ENCODE measurements at places on chromosomes 11 and 22.

- DNase-seq: no peak
Observed at GRCh38 chr11:127268932-127269331, 268.4 kb upstream of the KIRREL3 start.

DNA sequence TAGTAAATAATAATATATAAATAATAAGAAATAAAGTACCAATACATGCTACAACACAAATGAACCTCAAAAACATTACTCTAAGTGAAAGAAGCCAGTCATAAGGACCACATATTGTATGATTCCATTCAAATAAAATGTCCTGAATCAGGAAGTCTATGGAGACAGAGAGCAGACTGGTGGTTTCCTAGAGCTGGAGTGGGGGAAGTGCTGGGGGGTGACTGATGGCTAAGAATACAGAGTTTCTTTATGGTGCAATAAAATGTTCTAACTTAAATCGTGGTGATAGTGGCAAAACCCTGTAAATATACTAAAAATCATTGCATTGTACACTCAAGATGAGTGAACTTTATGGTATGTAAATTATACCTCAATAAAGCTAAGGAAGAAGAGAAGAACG lies 376.5 kb downstream of the BUD13 start:
- no peak for DNase-seq

DNA sequence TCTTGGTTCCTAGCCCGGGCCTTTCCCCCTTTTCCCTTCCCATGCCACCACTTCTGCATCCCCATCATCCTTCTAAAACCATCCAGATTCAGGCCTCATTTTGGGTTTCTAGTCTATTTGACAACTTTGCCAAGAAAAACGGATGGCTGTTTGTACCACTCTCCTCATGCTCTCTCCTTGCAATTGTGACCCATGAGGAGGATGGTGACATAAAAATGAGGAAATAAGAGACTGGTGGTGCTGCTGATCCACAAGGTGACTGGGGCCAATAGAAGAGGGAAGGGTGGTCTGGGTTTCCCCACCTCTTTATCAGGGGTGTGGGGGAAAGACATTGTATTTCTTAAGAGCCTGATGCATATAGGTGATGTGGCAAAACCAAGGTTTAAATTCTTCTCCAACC lies 1.0 kb downstream of the MS4A4A start:
- DNase-seq: no peak

GRCh38 chr22:24148266-24149197 lies 32.8 kb upstream of the SUSD2 start:
- DNase-seq: peak; percentile 37

DNA sequence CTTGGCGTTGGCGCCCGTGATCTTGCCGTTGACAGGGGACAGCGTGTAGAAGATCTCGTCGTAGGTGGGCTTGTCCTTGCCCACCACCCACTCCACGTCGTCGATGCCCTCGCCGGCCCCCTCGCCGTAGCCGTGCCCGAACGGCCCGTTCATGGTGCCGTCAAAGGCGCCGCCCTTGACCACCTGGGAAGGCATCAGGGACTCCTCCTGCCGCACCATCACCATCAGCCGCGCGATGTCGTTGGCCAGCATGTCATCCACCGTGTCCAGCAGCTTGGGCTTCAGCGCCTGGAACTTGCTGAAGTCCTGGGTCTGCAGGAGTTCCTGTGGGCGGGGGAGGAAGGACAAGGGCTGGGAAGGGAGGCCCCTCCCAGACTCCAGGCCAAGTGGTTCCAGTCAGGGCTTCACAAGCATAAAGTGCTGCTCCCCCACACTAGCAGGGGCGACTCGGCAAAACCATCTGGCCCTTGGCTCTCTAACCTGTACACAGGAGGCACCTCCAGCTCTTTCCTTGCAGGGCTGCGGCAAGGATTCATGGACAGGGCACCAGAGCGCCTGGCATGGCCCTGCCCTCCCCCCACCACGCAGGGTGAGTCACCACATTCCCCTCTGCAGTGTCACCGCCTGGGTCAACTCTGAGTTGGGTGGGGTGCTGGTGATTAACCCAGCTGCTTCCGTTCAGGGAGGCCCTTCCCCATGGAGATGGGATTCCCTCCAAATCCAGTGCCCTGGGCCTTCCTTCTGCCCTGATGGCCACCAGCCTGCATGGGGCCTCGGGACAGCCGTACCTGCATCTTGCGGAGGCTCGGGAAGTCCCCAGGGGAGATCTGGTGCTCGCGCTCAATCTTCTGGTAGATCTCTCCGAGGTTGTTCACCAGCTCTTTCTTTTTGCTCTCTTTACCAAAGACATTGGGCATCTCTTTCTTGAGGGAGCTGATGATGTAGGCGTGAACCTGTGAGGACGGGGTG lies 10.4 kb upstream of the CDC42BPG start:
- DNase-seq: peak; percentile 89

DNA sequence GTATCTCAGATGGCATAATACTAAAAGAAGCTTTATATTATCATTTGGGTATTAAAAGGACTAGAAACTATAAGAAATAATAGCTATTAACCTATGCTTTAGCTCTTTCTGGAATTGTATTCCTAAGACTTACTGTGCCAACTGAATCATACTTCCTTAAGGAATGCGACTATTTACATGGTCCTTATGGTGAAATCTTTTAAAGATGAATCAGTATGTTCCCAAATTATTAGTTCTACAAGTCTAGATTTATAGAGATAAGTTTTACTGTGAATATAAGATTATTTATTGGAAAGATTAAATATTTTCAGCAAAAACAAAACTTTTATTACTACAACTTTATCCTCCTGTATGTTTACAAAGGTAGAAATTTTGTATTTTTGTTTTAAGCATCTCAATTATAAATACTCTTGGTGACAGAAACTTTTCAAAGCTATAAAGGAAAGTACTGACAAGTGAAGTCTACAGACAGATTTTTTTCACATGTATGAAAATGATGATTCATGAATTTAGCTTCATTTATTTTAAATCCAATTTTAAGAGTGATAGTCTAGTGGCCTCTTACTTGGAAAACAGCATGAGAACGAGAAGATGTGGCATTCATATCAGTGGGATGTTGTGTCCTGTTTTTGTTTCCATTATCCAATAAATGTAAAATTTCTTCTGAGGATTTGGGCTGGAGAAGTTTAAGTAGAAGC lies 17.8 kb downstream of the KIF18A start:
- DNase-seq: no peak

DNA sequence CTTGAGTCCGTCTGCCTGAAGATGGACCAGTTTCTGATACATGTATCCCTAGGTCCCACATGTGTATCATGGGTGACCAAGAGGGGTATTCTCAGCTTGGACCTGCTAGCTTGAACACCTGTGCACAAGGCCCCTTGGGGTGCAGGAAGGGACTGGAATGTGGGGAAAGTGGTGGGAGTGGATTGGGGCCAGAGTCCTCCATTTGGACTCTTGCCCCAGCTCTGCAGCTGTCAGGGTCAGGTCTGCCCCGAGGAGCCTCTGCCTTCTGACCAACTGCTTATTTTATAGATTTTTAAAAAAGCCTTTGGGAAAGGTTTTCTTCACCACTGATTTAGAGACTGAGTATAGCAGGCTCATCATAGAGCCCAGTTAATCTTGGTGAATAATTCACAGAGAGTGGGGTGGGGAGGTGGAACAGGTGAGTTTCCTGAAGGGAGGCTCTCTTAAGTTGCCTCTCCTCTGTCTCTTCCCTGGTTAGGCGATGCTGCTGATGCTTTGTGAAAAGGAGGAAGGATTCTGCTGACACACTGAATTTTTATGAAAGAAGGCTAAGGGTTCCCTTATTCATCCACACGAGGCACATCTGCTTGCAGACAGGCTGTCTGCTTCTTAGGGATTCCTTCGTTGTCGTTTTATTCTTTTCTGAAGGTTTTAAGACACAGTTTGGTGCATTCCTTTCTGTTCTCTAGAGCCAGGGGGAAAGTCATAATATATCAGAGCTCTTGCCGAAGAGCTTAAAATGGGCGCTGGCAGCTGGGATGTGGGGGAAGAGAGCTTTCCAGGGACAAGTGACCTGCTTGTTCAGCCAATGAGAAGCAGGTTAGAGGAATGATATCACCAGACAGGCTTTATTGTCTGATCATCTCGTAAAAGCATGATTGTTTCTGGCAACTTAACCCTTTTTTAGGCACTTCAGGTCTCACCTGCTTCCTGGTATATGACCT lies 19.9 kb downstream of the TRIM44 start:
- no peak for DNase-seq

DNA sequence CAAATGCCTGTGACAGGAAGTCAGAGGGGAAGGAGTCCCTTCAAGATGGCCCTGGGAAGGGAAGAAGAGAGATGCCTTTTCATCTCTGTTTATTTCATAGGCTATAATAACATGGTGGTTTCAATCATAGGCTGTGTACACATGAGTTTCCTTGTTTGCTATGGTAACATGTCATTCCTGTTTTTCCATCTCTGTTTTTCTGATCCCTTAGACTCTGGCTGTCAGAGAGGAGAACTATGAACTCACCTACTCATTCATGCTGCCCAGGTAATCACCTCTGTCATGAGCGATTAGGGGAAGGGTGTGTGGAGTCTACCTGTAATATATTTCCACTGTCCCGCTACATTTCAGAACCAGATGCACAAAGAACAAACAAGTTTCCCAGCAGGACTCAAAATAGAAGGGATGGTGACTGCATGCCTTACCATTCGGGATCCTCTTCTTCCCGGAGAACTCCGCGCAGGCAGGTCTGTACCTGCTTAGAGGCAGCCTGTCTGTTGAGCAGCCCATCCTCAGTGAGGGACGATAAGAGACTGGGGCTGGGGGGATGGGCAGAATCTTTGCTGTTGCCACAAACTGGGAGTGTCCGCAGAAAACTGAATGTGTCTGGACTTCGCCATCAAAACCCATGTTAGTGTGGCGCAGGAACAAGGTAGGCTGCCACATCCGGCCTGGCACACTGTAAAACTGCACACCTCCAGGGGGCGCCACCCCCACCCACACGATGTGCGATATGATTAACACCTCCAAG lies 7.1 kb upstream of the PEX26 start:
- DNase-seq: no peak

DNA sequence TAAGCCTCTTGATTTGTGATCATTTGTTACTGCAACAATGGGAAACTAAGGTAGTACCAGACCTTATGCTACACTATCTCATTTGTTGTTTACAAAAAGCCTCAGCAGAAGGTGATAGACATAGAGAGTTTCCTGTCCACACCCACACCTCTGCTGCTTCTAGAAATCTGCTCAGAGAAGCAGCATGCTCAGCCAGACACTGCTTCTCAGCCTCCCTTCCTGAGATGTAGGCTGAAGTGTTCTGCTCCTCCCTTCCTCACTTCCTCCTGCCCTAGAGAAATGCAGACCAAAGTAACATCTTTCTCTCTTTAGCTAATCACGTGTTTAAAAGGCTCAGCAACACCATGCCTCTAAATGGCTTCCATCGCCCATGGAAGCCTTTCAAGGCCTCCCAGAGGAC lies 88.4 kb downstream of the SLC1A2 start:
- no peak for DNase-seq

DNA sequence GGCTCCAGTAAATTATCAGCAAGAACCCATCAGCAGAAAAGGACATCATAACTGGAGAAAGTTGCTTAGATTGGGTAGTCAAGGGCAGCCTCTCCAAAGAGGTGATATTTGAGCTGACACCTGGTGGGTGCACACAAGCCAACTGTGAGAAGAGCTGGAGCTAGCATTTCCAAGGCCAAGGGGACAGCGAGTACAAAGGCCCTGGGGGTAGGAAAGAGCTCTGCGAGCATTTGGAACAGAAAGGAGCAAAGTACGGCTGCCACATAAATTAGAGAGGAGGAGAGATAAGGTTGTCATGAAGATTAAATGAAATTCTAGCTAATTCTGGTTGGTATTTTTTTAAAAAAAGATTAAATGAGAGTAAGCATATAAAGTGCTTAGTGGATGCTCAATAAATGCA lies 21.7 kb upstream of the SMCO4 start:
- DNase-seq: no peak

GRCh38 chr11:66464916-66465315 lies 1.8 kb upstream of the PELI3 start:
- DNase-seq: no peak

DNA sequence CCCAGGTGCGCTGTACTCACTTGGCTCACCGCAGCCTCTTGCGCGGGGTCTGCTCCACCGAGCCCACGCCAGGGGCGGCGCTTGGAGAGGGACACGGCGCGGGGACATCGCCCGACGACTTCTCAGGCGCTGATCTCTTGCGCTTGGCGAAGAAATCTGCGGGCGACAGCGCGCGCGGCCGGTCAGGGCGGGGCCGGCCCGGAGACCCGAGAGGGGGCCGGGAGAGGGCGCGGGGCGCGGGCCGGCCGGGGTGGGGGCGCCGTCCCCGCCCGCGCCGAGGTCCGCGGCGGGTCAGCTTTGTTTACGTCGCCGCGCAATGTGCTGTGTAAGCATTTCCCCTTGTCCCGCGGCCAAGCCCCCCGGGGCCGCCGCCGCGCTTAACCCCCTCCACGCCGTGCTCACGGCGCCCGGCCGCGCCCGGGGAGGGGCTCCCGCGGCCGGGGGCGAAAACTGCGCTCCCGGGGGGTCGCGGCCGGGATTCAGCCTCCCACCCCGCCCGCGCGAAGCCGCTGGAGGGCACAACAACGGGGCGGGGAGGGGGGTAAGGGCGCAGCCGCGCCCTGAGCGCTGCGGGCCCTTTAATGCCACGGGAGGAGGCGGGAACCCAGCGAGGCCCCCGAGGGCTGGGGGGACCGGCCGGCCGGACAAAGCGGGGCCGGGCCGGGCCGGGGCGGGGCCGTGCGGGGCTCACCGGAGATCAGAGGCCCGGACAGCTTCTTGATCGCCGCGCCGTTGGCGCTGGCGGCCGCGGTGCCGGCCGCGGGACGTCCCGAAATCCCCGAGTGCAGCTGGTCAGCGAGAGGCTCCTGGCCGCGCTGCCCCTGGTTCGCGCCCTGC lies 1.4 kb downstream of the CDKN1C start:
- peak; percentile 89 for DNase-seq

DNA sequence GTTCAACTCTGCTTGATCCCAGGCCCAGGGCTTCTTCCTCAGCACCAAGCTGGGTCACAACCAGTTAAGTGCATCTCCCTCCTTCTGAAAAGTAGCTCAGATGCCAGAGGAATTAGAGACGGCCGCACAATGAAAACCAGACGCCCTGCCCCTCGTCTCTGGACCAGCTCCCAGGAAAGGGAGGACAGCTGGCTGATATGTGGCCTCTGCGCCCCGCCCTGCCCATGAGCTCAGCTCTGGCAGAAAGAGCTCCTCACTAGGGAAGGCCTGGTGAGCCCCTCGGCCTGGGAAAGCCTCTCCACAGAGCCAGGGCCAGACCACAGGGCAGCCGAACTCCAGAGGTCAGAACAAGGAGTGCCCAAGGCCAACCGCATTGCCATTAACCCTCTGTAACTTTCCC lies 18.1 kb upstream of the SCGB1A1 start:
- peak; percentile 90 for DNase-seq
